Left ventricle myocardium inferior (tissue), 1 donor: ENCODE measurements at places on chromosomes 2 and 18. TPM values are rescaled to one million over a fixed set of nuclear protein-coding genes. Genes with fewer than 3 reads are reported as not detected.
A peak's percentile ranks its signal among the peaks of the same experiment; 100 is the strongest.

Gene UPP2
- not detected for total RNA-seq

DNA sequence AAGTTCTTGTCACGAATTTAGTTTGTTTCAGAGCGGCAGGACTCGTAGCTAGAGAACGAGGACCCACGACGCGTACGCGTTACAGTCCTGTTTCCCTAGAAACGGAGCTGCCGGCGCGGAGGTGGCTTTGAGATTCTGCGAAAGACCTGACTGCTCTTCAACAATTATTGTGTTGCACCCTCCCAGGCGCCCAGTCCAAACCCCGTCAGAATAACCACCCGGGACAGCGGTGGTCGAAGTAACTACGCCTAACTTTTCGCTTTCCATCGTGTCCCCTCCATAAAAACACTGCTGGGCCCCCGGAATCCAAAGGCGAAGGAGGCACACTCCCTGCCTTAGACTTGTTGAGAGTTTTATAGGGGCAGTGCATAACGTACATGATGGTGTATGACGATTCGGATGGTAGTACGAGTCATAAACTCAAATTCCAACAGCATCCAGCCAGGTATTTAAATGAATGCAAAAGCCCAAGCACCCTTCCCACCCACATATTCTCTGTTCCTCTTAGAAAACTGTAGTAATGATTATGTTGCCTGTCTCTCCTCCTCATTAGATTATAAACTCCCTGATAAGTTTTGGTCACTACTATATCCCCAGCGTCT is 651 bp upstream of the STAM2 start:
- no peak for DNase-seq

Gene IL36RN
- not detected for total RNA-seq

DNA sequence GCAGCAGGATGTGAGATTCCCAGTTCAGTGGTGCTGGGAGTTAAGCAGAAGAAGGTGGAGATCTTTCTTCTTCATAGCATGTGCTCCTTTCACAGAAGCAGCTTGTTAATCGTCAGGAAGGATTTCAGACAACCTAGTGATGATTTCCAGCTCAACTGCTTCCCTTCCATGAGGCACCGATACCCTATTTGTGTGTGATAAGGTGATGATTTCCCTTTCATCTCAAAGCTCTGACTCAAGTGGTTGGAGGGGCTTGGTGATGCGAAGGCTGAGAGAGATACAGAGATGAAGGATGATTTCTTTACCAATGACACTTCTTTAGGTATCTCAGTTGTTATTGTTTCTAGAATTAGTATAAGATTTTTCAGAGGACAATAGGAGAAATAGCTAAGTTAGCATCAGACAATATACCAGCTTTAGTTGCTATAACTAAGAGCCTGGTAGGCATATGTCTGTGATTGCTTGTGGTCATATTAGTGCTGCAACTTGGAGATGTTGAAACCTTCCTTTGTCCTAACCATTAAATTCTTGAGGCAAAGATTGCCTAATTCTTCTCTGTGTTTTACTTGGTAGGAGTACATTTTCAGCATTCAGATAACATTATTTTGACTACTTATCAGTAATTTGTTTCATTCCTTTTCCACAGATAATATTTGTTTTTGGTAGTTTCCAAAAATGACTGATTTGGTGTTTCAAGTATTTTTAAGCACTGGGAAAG is 111.3 kb downstream of the PLCL1 start:
- no peak for DNase-seq

DNA sequence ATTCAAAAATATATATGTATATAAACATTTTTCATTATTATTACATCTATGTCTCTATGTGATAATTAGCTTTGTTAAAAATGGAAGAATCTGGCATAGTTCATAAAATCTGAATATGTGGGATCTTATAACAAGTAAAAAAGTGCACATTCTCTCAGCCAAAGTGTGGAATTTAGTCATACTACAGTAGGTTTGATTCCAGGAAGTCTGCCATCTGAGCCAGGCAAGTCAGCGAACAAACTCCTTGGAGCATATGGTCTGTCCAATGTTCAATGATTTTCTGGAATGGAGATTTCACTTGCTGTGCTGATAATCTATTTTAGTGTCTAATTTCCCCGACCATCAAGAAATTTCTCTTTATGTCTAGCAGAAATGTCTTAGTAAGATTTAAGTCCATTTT is 1033.2 kb upstream of the NXPH2 start:
- DNase-seq = no peak

Gene TUBB8B
- total RNA-seq = not detected

DNA sequence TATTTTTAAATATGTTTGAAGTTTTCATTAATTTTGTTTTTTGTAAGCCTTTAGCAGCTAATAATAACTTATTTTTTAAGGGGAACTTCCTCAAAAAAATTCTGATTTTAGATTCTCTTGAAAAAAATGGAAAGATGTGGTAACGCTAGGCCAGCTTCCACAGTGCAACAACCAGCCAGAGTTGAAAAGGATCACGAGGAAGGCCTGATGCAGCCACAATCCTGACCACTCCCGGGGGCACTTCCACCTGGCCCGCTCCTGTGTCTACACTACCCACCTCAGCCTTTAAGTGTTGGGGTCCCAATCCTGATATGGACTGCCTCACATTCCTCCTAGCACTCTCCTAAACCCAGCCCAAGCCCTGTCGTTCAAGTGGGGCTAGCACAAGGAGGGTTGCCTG is 101.1 kb downstream of the TMEM17 start:
- DNase-seq = no peak

- no peak for DNase-seq
Measured at GRCh38 chr2:46666754-46667153, 187.4 kb downstream of the TMEM247 start.

DNA sequence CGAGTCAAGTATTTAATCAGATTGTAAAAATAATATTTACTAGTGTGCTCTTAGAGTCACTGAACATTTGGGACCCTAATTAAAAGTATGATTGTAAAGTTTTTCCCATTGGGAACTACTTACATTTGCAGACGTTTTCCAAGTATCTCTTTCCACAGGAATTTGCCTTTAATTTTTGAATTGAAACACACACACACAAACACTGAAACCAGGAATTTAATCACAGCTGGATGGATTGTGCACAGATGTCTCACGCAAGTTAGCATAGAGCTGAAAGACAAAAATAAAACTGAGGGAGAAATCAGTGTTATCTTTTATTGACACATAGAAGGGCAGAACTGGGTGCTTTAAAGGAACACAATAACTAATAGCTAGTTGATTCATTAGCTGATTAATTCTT is 230.7 kb downstream of the RND3 start:
- no peak for DNase-seq

DNA sequence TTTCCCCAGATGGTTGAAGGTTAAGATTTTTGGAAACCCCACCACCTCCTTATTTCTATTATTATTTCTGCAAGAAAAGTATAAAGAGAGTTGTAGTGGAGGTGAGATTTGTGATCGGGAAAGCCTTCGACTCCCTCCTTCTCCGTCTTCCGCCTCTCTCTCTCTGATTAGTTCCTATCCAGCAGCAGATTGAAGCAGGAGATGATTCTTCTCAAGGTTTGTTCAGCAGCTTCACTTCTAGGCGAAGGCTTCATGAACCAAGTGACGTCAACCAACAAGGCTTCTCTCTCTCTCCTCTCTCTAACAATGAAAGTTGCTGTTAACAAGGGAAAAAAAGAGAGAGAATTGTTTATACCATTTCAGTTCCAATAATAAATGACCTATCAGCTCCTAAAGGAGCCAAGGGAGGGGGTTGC is at the start of gene BAZ2B:
TSS of gene BAZ2B (minus strand) at position 263 of the 416 bp plus-strand sequence. CDS start 137,829 bp downstream, outside the sequence.
- no peak for DNase-seq

DNA sequence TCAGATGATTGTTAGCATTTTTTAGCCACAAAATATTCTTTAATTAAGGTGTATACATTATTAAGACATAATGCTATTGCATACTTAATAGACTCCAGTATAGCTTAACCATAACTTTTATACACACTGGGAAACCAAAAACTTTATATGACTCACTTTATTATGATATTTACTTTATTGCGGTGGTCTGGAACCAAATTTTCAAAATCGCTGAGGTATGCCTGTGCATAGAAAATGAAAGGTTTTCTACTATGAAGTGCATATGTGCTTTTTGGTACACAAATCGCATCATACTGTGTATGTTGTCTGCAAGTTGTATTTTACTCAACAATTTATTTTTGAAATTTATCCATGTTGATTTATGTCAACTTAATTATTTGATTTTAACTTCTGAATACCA is 875.1 kb downstream of the SLC4A3 start:
- DNase-seq = no peak

GRCh38 chr2:84942964-84943421 is 28.0 kb upstream of the KCMF1 start:
- DNase-seq = no peak

DNA sequence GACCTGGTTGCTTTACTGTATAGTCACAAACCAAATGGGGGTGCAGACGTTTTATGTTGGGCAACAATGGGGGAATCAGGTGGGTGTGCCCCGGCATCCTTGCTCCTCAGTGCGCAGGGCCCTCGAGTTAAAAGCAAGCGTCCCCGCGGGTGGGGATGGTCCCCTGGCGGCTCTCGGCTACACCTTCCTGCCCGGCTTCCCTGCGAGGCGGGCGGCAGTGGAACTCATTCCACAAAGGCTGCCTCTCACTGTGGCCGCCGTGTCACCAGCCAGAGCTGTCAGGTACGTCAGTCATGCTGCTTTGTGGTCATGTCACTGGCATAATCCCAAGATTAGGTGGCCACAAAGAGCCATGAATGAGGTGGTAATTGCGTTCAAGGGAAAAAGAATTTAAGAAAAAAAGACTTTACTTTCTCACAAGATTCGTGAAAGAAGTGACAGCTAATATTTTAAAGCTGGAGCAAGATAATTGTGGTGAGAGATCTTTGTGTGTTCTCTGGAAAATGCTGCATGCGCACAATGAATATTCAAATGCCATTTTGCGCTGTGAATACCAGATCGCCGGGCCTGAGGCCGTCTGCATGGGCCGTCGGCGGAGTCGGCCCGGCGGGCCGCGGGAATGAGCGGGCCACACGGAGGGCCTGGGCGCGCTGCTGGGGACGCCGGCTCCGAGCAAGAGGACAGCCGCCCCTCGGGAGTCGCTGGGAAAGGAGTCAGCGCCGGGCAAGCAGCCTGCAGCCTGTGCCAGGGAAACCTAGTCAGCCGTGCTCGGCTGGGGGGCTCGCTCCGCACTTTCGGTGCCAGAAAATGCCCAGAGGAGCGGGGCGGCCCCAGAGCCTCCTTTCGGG is 82.3 kb upstream of the LDLRAD4 start:
- DNase-seq = peak; percentile 43

- no peak for DNase-seq
Measured at GRCh38 chr2:143632751-143633374, 503.6 kb downstream of the ARHGAP15 start.

Gene GCG
- total RNA-seq = not detected

Gene FN1
- 154 TPM for total RNA-seq

GRCh38 chr18:54787616-54788015 is 40.7 kb upstream of the RAB27B start:
- DNase-seq = no peak

GRCh38 chr2:21759819-21760218 is 636.1 kb downstream of the TDRD15 start:
- DNase-seq = no peak
